Progenitor cell of endocrine pancreas (in vitro differentiated cells): ENCODE measurements at places on chromosomes 2 and 18.

- no peak overlapping the region for H3K4me3 ChIP-seq
- H3K4me1 ChIP-seq: peaks cover 45% of the 10 kb centered on the region
- peaks cover 1% of the 10 kb centered on the region for H3K36me3 ChIP-seq
- peak overlapping the region; percentile 26 for H3K27ac ChIP-seq
- DNase-seq: no peak
Observed at GRCh38 chr2:97966545-97967215, 29.1 kb downstream of the TMEM131 start.

GRCh38 chr2:235698028-235698427 is 204.2 kb downstream of the AGAP1 start:
- H3K4me1 ChIP-seq: peaks cover 5% of the 10 kb centered on the region
- H3K27me3 ChIP-seq: no peaks in the 10 kb centered on the region
- no peak overlapping the region for H3K27ac ChIP-seq

- no peak overlapping the region for H3K4me3 ChIP-seq
- H3K4me1 ChIP-seq: peaks cover 5% of the 10 kb centered on the region
Observed at GRCh38 chr2:219661197-219661954, 33.9 kb downstream of the SLC4A3 start.

DNA sequence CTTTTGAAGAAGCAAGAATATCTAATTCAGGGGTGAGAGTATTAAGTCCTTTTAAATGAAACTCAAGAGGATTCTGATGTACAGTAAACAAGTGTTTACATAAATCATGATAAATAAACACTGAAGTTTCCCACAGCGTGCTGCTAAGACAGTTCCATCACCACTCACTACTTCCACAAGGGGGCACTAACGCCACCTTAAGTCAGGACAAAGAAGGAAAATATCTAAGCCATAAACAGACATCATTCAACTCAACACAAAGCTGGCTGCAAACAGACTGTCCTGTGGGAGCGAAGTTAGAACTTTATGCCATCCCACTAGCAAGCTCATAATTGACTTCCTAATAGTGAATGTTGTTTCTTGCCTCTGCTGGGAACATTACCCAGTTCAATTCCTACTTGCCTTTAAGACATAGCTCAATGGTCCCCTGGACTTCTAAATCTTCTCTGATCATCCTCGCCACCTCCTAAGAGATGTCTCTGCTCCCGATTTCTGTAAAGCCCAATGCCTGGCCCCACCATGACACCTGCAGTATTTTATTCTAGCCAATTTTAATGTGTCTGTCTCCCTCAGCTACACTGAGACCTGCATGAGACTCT is 36.5 kb downstream of the MRPL44 start:
- H3K27ac ChIP-seq: no peak overlapping the region
- H3K4me3 ChIP-seq: no peak overlapping the region
- H3K36me3 ChIP-seq: no peaks in the 10 kb centered on the region
- peak; percentile 36 for DNase-seq
- no peaks in the 10 kb centered on the region for H3K27me3 ChIP-seq

GRCh38 chr2:216098421-216099334 is 10.5 kb upstream of the XRCC5 start:
- H3K36me3 ChIP-seq: no peaks in the 10 kb centered on the region
- no peak overlapping the region for H3K4me3 ChIP-seq
- H3K27me3 ChIP-seq: no peaks in the 10 kb centered on the region
